ENCODE measurements at places on chromosomes 3 and 15. TPM values are rescaled to one million over a fixed set of nuclear protein-coding genes. Genes with fewer than 3 reads are reported as not detected.

TBCCD1 gene
- 17.4 TPM for total RNA-seq

IL12A gene
- 0.19 TPM for total RNA-seq

LMAN1L gene
- total RNA-seq: 0.36 TPM

GOLGA6A gene
- total RNA-seq: not detected

DAZL gene
- not detected for total RNA-seq

ALDH1L1 gene
- total RNA-seq: not detected

BFSP2 gene
- total RNA-seq: not detected

SMCO1 gene
- total RNA-seq: not detected
